ENCODE measurements at places on chromosomes 6 and 20.
A peak's percentile ranks its signal among the peaks of the same experiment; 100 is the strongest.

- DNase-seq, result peak; percentile 23
Observed at GRCh38 chr20:8918145-8918544, 150.7 kb upstream of the PLCB4 start.

DNA sequence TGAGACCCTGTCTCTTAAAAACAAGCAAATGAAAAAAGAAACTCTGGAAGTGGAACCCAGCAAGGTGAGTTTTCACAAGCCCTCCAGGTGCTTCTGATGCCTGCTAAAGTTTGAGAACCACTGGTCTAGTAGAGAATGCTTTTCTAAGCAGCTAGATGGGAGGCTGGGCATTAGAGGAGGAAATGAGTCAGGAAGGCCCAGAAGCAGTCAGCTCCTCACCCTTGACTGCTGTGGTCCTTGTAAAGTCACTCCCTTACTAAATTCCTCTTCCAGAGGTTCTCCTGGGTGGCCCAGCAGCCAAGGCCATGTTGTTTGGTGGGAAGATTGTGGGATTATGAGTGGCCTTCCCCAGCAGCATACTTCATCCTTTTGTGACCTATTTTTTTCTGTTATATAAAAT, 52.0 kb upstream of the FYN start:
- no peak for DNase-seq

DNA sequence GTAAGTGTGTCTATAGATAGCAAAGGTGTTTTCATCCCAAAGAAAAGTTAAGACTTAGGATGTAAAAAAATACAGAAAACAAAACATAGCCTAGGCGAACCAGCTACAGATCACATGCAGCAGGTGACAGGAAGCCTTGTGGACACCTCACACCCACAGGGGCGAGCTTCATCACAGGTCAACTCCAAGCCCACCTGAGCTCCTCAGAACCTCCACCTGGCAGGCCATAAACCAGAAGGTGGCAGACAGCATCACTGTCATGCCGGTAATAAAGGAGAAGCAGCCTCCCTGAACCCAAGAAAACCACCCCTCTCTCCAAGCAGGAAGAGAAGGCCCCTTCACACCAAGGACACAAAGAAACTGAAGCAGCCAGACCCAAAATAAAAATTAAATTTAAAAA, 1.0 kb downstream of the RALGAPA2 start:
- DNase-seq, result no peak

DNA sequence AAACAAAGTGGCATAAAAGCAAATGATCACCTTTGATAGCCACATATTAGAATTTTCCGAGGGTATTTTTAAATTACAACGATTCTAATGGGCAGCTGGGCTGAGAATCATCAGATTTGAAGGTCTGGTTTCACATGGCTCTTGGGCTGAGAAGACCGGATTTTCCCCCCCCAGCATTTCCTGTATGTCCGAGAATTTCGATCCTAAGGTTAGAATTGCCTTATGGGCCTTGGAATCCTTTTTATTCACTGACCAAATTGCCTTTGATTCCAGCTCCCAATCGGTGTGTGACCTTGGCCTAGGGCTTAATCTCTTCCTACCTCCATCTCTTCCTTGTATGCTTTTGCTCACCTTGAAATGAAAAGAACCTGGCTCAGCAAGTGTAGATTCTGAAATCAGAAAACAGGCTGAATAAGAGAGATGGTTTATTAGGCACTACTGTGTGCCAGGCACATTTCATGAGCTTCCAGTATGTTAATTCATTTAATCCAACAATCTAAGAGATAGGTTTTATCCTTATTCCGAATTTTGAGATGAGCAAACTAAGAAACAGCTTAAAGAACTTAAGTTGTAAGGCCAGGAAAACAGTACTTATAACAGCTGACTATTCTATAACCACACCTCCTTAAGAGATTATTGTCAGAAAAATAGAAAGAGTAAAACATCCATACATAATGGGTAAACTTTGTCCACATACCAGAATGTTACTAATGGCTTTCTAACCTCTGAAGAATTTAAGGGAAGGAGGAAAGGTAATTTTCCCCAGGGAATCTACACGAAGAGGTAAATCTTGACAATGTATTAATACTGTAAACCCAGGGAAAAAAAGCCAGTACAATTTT, 39.4 kb downstream of the HFE start:
- no peak for DNase-seq

DNA sequence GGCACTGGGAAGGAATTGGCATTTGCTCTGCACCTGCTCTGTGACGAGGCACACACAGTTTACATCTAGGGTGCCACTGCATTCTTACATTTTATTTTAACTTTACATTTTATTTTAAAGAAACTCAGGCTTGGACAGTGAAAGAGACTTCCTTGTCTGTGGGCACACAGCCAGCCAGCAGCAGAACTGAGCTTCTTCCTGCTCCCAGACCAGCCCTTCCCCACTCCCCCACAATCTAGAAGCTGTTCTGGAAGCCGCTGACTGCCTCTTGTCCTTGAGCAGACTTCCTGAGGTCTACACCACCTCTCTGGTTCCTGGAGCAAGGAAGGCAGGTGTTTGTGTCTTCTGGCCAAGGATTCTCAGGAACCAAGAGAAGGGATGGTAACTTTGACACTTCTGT, 27.9 kb upstream of the CD93 start:
- DNase-seq, result no peak

- DNase-seq, result no peak
Observed at GRCh38 chr6:107304421-107305025, 154.8 kb downstream of the PDSS2 start.

GRCh38 chr20:10739566-10739965, 65.8 kb upstream of the JAG1 start:
- DNase-seq, result no peak

DNA sequence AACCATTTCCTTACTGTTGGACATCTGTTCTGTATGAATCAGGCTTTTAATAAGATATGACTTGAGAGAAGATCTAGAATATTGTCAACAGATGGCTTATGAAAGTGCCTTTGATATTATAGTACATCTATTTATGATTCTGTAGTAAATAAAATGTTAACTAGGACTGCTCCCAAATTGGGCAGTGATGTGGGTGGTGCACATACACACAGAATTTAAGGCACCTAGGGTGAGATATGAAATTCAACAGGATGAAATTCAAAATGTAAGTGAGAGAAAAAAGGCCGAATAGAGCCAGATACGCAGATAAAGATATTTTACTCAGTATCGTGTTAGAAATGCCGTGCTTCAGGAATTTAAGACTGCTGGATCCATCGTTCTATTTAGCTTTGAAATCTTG, 26.3 kb downstream of the FAM50B start:
- no peak for DNase-seq

GRCh38 chr6:165159460-165159859, 149.9 kb downstream of the C6orf118 start:
- DNase-seq, result no peak

GRCh38 chr6:165751486-165751885, 88.4 kb upstream of the PDE10A start:
- DNase-seq, result no peak

GRCh38 chr6:127516662-127517273, 2.4 kb downstream of the MTCL3 start:
- DNase-seq, result peak; percentile 75

DNA sequence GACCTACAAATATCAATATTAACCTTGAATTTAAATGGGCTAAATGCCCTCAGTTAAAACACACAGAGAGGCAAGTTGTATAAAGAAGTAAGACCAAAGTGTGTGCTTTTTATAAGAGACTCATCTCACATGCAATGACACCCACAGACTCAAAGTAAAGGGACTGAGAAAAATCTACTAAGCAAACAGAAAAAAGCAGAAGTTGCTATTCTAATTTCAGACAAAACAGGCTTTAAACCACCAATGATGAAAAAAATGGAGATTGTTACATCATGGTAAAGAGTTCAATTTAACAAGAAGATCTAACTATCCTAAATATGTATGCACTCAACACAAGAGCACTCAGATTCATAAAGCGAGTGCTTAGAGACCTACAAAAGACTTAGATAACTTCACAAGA, 741.9 kb upstream of the MARCKS start:
- no peak for DNase-seq

GRCh38 chr6:45830441-45831139, 185.1 kb downstream of the CLIC5 start:
- DNase-seq, result no peak

- no peak for DNase-seq
Observed at GRCh38 chr20:3354247-3354646, 53.2 kb downstream of the DNAAF9 start.

DNA sequence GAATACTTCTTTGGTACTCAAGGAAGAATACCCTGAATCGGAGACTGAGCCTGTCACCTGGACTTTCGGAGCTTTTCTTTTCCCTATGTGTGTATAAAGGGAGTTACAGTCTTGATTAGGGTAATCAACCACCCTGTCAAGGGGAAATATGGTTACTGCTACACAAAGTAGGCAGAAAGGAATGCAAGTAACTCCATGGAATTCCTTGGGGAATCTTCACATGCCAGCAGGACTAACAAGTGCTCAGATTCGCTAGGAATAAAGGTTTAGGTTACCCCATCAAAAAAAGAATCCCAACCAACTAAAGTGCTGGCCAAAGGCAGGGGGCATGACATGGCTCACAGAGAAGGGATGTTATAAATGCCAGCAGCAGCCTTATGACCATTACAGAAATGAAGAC, 10.4 kb downstream of the KCNS1 start:
- no peak for DNase-seq

GRCh38 chr6:107460083-107460631, 793 bp upstream of the PDSS2 start:
- no peak for DNase-seq

DNA sequence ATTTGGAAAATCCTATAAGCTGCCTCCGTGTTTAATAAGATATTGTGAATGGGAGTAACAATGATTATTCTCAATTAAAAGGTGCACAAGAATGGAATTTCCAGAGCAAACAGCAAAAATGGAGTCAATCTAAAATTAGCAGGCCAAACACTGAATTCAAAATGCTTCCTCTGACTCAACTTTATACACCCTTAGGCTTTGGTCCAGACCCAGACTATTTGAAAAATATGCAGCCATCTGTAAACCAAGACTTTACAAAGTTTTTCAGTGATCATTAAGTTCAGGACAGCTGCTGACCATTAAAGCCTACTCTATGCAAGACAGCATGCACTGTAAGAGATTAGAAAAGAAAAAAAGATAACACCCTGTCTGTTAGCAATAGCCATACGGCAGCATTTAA, 39.4 kb upstream of the CCN6 start:
- no peak for DNase-seq

GRCh38 chr20:14117768-14118167, 122.5 kb downstream of the MACROD2 start:
- no peak for DNase-seq

DNA sequence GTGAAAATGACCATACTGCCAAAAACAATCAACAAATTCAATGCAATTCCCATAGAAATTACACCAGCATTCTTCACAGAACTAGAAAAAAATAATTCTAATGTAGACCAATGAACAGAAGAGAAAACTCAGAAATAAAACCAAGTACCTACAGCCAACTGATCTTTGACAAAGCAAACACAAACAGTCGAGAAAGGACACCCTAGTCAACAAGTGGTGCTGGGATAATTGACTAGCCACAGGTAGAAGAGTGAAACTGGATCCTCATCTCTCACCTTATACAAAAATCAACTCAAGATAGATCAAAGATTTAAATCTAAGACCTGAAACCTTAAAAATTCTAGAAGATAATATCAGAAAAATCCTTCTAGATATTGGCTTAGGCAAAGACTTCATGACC, 44.5 kb upstream of the ZNF133 start:
- no peak for DNase-seq

GRCh38 chr6:54916858-54917257, 70.3 kb downstream of the FAM83B start:
- DNase-seq, result no peak

DNA sequence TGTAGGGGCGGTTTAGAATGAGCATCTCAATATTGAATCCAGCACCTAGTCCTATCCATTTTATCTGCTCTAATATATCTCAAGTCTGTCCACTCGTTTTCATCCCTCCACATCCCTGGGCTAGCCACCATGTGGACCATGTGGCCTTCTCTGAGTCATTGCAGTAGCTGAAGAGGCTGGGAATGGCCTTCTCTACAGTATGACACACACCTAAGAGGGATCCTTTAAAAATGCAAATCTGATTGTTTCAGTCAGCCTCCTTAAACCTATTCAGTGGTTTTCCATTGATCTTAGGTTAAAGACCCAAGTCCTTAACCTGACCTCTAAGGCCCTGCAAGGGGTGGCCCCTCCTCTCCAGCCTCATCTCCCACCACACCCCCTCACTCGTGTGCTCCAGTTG, 9.4 kb downstream of the RING1 start:
- peak; percentile 27 for DNase-seq

- no peak for DNase-seq
Observed at GRCh38 chr6:144816936-144817335, 531.8 kb downstream of the UTRN start.

DNA sequence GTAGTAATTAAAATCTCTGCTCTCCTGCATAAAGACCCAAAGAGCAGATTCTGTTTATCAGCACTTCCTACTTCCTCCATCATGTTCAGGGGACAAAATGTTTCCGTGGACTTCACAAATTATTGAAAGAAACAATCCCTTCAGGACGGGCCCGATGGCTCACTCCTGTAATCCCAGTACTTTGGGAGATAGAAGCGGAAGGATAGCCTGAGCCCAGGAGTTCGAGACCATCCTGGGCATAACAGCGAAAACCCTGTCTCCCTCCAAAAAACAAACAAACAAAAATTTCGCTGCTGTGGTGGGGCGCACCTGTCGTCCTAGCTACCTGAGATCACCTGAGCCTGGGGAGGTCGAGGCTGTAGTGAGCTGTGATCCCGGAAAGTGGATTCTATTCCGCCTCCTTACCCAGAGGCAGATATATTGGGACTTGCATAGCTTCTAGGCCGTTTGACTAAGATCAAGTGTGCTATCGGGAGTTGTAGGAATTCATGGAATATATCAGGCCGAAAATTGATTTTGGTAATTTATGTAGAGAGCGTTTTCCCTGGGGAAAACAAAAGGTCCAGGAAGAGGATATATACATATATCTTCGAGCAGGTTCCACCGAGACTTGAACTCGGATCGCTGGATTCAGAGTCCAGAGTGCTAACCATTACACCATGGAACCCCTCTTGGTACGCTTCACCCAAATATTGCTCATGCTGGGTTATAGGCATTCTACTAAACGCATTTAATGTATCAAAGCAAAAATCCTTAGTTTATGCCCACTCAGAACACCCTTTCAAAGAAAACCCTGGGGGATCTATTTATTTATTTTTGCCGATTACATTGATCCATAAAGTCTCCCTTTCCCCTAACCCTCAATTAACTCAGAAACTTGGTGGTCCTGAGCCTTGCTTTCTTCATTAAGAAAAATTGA, 74.5 kb upstream of the ZNF184 start:
- peak; percentile 82 for DNase-seq

- DNase-seq, result no peak
Observed at GRCh38 chr6:143429970-143430369, 20.5 kb downstream of the ADAT2 start.

GRCh38 chr6:163383912-163384311, 30.6 kb upstream of the QKI start:
- DNase-seq, result no peak

GRCh38 chr6:2773449-2773848, 8.3 kb downstream of the WRNIP1 start:
- no peak for DNase-seq
